Stimulated activated CD4-positive, alpha-beta T cell treated with anti-CD3 and anti-CD28 coated beads, Interleukin-12 subunit alpha, Interleukin-12 subunit beta, amount 100 ng/mL, for 4 hours (primary cell): ENCODE measurements at places on chromosomes 1 and 21.

DNA sequence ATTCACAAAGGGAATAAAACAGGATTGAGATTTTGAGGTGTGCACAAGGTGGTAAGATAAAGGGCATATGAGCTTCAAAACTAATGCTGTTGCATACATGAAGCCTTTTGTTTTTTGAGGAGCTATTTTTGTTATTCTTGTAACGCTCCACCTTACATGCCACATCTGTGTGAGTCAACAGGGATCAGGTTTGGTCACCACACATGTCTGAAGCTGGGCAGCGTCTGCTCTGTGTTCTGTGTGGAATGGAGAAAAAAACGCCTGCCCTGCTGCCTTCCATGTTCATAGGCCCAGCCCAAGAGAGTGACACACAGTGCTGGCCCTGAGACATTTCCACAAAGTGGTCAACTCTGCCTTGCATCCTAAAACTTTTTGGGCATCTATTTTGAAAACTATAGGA is 67.7 kb downstream of the MPZL1 start:
- DNase-seq: no peak

GRCh38 chr1:215889871-215890270 is 322.8 kb downstream of the KCTD3 start:
- DNase-seq: no peak

DNA sequence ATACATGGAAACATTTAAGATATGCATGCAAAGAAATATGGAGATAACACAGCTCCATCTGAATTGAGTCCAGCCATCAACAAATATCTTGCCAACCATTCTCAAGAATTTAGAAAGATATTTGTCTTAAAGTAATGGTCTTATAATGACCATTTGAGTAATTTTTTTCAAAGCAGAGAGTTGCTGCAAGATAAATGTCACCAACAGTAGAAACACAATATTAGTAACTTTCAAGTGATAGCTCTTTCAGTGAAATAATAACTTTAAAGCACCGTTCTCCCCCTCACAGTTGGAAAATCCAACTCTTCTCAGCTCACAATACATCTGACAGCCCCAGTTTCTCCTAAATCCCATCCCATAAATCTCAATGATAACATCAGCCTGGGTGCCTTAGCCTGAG is 481.0 kb upstream of the ADAMTS5 start:
- no peak for DNase-seq

- no peak for DNase-seq
Measured at GRCh38 chr1:205251576-205251975, 23.8 kb downstream of the TMCC2 start.

- no peak for DNase-seq
Measured at GRCh38 chr1:173122958-173123852, 72.5 kb upstream of the TNFSF18 start.

DNA sequence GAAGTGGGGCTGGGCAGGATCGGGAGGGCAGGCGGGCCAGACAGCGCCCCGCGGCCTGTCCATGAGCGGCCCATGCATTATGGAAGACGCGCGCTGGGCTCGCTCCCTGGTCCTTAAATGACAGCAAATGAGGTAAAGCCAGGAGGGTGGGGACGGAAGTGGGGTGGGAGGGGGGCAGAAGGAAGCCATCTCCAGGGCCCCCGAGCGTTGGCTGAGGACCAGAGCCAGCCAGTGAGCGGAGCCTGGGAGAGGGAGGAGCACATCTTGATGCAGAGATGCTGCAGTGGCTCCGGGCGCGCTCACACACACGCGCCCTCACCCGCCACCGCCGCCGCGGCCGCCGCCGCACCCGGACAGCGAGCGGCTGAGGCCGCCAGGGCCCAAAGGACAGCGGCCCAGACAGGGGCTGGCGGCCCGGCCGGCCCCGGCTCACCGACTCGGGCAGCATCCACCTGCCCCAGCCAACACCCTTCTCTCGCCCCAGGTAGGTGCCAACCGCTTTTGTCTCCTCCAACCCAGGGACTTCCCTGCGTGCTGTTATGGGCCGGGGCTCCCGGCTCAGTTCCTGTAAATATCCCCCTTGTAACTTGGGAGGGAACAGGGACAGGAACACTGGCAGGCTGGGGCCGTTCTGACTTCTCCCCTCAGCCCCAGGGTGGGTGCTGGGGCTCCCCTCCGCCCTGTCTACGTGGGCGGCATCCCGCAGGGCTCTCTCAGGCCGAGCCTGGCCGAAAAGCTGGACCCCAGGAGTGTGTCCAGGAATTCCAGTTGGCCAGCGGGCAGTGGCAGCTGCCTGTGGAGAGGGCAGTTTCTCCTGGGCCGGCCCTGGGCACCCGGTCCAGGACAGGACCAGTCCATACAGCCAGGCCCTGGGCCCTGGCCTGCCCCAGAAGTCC is at the start of gene CNTN2:
CNTN2 (plus strand) TSS at position 302 of the 896 bp plus-strand sequence. CDS start 9,974 bp downstream, outside the sequence.
- DNase-seq: no peak

DNA sequence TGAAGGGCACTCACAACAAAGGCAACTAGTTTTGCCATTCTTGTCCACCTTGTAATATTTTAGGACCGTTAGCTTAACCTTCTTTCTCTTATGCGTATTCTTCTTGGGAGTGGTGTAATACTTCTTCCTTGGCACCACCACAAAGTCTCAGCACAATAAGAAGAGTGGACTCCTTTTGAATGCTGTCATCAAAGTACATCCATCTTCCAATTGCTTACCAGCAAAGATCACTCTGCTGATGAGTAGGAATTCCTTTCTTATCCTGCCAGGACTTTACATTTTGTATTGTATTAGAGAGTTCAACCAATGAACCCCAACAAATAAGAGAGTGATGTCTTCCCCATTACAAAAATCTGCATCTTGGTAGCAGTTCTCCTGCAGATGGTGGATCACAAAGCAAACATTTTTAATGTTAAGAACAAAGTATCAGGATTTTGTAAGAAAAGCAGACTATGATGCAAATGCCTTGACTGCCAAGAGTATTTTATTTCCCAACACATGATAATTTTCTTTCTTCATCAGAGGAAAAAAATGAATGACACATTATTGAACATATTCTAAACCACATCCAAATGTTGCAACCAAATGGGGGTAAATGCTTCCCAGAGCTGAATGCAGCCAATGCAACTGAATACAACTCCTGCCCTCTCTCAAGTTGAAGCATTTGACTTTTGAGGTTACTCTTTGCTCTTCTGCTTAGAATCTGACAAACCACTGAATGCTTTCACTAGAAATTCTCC is 5.1 kb upstream of the ARNT start:
- no peak for DNase-seq

DNA sequence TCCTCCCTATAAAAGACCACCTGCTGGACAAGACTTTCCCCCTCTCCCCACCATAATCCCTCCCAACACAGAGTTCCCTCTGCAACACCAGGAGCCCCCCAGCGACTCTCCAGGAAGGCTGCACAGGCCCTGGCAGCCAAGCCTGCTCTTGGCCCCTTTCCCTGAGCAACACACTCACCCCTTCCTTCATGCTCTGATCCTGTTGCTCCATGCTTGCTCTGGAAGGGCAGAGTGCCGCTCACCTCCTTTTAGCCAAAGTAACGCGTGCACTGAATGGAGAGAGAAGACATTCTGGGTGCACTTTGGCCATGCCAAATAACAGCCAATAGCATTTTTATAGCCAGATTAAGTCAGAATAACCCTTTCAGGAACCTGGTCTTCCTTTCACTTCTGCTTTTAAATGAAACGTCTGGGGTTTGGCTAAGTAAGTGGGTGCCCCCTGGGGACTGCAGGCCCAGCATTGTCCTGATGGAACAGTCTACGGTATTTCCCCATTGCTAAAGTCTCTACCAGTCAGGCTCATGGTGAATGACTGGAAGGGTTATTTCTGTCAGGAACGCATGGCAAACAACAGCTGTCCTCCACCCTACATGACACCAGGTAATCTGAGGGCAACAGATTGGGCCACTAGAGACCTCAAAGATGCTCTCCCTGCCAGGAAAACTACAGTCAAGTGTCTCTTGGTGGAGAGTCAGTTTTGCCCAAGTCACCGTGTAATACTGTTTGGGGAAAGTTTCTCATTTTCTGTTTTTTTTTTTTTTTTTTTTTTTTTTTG is at the start of gene SLC2A5:
SLC2A5 (minus strand) TSS at position 310 of the 775 bp plus-strand sequence; CDS start at position 211, 99 bp downstream.
- no peak for DNase-seq

- no peak for DNase-seq
Measured at GRCh38 chr21:14078746-14079375, 131.9 kb downstream of the LIPI start.

DNA sequence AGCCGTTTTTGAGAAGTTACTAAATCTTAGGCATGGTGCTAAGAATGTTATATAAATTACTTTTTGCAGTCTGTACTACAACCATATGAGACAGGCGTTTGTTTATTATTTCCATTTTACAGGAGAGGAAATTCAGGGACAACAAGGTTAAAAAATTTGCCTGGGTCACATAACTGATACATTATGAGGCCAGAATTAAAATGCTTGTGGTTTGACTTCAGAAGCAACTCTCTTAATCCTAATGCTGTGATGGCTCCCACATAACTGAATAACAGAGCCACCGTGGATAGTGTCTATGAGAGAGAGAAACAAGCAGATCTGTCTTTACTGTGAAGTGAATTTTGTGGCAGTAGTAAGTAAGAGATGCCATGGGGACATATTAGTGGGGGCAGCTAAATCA is 184.9 kb downstream of the NCAM2 start:
- DNase-seq: no peak
